ENCODE measurements at places on chromosomes 11 and 22.

- no peak for DNase-seq
Observed at GRCh38 chr11:15347969-15348734, 233.4 kb downstream of the INSC start.

DNA sequence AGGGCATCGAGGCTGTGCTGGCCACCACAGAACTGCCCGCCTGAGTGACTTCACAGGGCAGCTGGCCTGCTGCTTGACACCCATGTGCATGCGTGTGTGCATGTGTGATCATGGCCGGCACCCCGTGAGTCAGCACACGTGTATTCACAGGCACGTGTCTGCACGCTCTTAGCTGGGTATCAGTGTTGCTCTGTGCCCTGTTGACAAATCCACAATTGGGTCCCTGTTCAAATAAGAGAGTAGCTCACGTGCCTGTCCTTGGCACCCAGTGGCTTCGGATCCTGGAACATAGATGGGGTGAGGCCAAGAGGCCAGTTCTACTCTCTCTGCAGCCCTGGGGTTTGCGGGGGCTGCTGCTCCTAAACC lies 14.0 kb downstream of the B3GAT1 start:
- DNase-seq: no peak

DNA sequence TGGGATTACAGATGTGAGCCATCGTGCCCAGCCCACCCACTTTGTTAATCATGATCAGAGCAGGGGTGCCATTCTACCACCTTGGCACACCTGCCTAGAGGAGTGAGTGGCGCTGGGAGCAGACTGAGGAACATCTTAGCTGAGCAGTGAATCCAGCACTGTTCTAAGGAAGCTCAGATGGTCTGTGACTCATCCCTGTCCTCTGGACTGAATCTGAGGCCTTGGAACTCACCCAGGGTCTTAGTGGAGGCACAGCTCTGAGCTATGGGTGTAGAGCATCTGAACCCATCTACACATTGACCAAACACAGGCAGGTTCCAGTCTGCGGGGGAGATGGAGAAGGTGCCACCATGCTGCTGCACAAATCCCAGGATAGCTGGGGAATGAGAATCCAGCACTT lies 14.9 kb downstream of the PGAP2 start:
- no peak for DNase-seq

- DNase-seq: no peak
Observed at GRCh38 chr11:96197103-96197502, 145.9 kb downstream of the MAML2 start.

DNA sequence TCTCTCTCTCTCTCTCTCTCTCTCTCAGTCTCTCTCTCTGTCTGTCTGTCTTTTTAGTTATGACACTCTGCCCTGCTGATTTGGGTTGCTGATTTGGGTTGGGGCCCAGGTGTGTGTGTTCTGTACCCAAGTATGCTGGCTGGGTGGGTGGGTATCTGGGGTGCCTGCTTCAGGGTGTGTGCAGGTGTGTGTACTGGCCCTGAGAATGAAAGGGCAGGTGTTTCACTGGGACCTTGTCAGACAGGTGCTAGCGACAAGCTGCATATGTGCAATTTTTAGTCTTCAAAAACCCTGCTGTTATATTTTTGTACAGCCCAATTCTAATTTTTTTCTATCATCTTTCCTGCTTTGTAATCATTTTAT lies 943 bp downstream of the CSF2RB start:
- no peak for DNase-seq
